ENCODE measurements at places on chromosomes 4 and X.

- no peak for DNase-seq
Observed at GRCh38 chr4:40461062-40461461, 125.9 kb downstream of the CHRNA9 start.

DNA sequence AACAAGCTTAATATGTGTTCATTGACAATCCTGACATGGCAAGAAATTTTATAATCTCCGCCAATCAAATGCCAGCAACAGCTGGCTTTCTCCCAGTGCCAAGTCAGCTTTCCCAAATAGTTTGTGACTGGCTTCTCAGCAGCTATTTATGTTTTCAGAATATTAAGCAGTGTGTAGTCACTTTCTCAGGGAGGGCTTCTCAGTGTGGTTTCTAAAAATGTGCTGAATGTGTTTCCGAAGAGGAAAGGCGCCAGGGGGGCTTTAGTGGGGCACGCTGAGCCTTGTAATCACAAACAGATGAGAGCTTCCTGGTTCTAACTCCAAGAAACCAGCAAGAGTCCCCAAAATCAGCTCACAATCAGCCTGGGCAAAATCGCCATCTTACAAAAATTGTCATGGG lies 258.7 kb upstream of the CPEB2 start:
- no peak for DNase-seq

DNA sequence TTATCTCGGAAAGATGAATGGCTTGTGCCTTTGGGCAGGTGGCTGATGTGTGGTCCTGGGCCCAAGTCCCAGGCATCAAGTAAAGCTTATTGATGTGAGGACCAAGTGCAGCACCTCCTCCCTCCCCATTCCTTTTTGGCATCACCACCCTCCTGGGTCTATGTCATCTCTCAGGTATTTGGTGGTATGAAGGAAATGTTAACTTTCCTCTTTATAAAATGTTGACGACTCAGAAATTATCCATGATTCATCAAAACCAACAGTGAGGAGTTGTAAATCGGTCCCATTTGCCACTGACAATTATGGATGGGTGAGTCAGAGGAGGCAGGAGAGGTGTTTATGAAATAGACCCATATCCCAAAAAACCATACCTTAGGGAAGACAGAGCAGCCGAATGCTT lies 229.4 kb upstream of the GATB start:
- DNase-seq: no peak

GRCh38 chr4:2413821-2414610 lies 4.4 kb downstream of the ZFYVE28 start:
- no peak for DNase-seq

DNA sequence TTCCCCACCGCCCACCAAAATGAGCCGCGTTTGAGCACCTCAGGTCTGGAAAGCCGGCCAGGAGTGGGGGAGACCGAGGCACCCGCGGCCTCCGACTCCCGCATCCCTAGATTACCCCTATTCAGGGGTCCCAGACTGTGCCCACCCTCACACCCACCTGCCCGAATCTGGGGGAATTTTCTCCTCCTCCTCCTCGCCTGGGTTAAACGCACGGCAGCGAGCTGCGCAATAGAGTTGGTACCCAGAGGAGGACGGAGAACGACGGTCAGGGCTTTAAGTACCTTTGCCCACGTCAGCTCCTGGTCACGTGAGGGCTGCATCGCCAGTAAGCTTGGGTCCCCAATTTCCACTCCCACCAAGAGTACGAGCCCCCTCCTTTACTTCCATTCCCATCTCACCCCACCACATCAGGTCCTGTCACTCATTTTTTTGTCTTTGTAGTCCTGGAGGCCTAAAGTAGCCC lies at the start of gene ARMCX2:
Gene ARMCX2 (minus strand): TSS at position 250 of the 463 bp plus-strand sequence. CDS start 2,262 bp downstream, outside the sequence.
- peak; percentile 24 for DNase-seq

- DNase-seq: no peak
Observed at GRCh38 chrX:1516596-1517104, 20.3 kb downstream of the P2RY8 start.

GRCh38 chr4:4430492-4431195 lies 43.7 kb downstream of the NSG1 start:
- no peak for DNase-seq

DNA sequence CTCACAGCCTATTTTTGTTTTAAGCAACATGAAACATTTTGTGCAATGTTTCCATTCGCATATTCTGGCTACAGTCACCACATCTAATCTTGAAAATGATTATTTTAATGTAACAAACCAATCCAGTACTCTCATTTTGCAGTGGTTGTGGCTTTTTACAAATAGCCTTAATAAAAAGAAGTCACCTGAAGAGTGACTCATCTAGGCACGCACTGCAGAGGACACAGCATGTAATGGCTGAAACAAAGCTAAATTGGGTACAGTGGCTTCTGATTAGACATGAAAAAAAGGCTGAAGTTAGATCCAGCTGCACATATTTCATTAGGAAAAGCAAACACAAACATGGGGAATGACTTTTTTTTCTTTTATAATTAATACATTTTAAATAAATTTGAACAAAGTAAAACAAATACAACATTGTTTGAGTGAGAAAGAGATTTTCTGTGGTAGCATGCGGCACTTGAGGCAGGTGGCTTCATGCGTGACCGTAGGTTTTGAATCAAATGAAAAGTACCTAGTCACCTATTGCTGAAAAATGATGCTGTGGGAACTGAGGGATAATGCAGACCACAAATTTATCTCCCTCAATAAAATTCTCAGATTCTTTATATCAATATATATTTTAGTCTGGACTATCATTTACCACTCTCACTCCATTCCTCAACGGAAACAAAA lies 240.8 kb upstream of the DDX53 start:
- DNase-seq: no peak

- DNase-seq: no peak
Observed at GRCh38 chrX:55167124-55167803, 52.9 kb upstream of the PAGE5 start.

DNA sequence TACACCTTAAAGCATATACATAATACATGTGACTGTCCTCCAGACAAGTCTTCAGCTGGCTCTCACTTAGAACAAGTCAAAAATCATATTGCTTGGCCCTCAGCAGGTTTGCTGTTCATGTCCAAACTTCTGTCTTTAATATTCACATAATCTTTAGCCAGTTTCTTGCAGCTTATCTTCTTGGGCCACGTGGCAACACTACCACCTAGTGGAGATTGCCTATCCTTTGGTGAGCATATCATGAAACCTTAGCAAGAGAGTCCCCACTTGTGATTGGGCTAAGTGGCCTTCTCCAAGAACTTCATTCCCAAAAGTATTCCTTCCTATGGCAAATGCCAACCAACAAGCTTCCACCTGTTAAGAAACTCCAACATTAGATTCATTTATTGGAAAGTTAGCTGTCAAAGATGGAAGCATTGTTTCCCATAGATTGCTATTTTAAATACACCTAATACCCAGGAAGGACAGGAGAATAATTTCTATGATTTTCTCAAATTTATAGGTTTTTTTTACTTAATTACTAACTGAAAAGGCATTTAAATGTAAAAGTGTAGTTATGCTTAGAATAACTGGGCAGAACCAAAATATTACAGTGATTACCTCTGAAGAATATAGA lies 231.9 kb upstream of the INTU start:
- DNase-seq: no peak

DNA sequence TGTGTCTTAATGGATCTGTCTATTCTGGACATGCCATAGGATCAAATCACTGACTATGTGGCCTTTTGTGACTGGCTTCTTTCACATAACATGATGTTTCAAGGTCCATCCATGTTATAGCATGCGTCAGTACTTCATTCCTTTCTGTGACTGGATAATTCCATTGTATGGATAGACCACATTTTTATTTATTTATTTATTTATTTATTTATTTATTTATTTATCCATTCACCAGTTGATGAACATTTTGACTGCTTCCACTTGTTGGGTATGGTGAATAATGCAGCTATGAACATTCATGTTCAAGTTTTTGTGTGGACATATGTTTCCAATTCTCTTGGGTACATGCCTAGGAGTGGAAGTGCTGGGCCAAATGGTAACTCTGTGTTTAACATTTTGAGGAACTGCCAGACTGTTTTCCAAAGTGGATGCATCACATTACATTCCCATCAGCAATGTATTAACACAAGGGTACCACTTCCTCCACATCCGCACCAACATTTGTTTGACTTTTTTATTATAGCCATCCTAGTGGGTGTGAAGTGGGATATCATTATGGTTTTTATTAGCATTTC lies 14.0 kb downstream of the RTL5 start:
- no peak for DNase-seq

DNA sequence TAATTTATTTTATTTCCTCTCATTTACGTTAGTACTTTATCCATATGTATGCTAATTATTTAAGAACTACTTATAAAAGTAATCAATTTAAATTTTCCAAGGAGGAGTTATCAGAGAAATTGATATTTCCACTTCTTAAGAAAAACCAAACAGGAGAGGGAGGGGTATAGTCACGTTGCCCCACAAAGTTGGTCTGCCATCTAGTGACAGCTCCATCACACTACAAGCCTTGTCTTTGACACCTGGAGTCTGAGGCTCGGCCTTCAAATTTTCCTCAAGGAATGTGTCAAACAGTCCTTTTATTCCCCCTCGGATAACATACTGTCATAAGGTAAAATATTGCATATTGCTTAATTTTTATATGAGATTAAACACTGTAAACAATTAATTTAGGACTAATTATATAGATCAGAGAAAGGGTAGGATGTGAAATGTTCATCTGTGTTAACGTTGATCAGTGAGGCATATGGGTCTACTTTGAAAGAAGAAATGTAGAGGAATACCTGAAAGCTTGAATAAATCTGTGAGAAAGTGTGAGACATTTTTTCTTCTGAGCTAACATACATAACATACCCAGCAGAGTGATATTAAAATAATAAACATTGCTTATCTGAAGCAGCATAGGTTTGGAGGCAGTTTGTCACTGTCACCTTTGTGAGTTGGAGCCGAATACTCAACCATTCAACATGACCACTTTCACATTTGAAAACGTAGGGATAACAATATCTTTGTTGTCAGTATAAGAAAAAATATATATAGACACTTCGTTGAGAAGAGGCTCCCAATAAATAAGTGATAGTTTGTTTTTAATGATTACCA lies 114.4 kb downstream of the GLRA3 start:
- DNase-seq: no peak

- DNase-seq: no peak
Observed at GRCh38 chr4:145814246-145814645, 124.4 kb downstream of the ZNF827 start.

- no peak for DNase-seq
Observed at GRCh38 chr4:114108869-114109268, 129.4 kb upstream of the ARSJ start.

DNA sequence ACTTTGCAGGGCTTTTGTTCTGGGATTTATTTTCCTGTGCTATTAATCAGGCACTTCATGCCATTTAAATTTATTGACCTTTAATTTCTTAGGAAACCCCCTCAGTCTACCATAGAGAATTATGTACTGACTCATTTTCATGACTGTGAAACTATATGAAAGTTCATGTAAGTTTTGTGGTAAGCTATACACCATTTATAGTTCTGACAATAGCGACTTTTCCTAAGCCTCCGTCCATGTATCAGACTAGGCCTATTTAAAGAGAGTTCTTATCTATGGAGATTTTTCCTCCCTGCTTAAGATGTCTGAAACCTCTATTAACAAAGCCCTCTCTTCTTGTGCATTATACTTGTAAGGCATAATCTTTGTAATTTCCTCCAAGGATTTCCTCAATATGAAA lies 111.6 kb downstream of the AFF2 start:
- DNase-seq: no peak

GRCh38 chr4:126715681-126716080 lies 917.1 kb upstream of the INTU start:
- DNase-seq: no peak

DNA sequence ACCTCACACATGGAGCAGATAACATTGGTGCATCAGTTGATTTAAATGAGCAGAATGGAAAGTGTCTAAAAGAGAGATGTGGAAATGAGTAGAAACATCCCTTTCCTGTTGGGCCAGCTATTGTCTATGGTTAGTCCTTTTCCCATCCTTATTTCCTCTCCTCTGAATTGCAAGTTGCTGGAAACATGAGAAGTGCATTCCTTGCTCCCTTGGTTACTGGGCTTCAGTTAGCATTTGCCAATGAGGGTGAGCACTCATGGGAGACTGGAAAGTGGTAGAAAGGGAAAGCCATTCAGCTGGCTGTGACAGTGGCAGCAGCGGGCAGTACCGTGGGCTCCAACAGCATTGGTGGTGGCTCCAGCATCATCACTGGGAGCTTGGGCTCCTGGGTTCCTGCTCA lies 96.0 kb upstream of the IGFBP7 start:
- DNase-seq: no peak

DNA sequence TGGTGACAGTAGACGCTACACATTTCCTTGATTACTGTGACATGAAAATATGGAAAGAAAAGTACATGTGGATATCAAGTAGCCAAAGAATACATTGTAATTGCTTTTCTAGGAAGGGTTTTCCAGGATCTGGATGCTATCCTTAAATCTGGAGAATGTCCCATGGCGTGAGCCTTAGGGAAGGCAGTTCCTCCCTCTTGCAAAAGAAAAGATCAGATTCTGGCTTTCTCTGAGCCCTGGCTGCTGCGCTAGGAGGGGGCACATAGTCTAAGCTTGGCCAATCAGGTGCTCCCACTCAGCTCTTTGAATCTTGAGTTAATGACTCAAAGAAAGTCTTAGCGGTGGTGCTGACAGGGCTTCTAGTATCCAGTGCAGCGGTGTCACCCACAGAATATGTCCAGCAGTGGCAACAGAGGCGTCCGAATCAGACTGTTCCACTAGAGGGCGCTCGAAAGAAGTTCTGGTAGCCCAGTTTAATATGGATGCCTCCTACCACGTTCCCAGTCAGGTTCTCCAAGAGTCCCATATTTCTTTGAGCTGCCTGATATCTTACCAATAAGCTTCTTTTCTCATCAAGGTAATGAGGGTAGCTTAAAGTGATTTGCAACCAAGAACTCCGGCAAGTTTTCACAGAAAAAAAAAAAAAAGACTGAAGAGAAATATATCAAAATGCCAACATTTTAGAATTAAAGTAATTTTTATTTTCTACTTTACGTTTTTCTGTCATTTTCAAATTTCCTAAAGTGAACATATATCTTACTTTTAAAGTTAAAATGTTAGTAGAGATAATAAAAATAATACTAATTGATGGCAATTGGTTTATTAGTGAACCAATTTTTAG lies 213.4 kb upstream of the S100G start:
- no peak for DNase-seq

- DNase-seq: no peak
Observed at GRCh38 chrX:132271311-132271778, 52.1 kb upstream of the RAP2C start.

DNA sequence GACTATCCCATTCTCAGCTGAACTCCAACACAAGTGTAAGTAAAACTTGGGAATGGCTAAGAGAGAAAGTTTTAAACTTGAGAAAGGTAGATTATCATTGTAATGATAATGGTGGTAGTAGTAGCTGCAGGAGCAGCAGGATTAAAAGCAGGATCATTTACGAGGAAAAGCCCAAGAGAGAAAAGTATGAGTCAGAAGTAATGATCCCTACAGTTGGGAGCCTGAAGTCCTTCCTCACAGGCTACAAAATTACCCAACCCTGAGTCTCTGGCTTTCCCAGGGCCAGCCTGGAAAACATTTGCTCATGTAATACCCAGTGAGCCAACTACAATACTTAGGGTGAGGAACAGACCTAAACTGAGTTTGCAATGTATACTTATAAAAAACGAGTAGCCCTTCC lies 4.4 kb upstream of the PRDM8 start:
- DNase-seq: no peak

Data from NCI-H510A (cell line).